ENCODE measurements at places on chromosomes 1 and 21.

DNA sequence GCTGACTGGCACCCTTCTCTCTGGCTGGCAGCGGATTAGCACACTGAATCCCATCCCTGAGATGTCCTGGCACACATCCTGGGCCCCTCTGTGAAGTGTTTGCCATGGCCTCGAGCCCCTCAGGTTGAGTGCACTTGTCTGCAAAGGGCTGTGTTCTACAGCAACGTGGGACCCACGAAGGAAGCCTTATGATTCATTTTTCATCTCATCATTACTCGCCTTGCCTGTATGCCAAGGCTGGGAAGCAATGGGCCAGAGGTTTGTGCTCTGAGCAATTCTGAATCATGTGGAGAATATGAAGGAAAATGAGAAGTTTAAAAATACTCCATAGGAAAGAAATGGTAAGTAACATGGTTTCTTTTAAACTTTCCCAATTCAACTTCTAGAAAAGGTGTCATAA, 124.8 kb upstream of the LMO4 start:
- no peak for DNase-seq

DNA sequence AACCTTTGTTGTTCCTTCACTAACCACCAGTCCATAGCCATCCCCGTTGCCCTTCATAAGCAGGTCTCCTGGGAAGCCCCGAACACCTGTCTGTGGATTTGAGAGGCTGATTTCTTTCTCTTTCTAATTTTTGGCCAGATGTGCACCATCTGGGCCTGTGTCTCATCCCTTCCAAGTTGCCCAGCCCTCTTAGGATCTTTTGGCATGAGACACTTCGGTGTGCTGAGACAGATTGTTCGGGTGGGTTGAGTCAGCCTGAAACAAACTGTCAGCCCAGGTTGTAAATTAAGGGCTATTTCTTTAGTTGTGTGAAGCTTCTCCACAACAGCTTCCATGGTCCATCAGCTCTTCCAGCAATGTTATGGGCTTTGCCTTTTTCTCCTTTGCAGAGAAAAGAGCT, 1.4 kb upstream of the DNAJC11 start:
- DNase-seq, result no peak

- no peak for DNase-seq
These were observed 625.2 kb downstream of the SMYD3 start for GRCh38 chr1:245881767-245882391.

DNA sequence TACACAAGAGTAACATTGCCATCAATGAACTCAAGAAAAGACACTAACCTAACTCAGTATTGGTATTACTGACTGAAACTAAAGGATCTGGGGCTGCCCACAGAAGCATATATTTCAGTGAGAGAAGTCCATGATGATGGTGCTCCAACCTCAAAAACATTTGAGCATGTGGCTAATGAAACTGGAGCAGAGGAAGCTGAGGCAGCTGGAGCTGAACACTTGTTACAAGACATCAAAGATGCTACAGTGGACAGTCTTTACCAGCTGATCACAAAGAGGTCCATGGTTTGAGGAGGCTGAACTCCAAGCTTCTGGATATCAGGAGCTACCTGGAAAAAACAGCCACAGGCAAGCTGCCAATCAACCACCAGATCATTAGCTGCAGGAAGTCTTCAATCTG, 42.2 kb upstream of the TTC39A start:
- DNase-seq, result no peak

- no peak for DNase-seq
These were observed 27.5 kb downstream of the HUNK start for GRCh38 chr21:31900121-31900895.

DNA sequence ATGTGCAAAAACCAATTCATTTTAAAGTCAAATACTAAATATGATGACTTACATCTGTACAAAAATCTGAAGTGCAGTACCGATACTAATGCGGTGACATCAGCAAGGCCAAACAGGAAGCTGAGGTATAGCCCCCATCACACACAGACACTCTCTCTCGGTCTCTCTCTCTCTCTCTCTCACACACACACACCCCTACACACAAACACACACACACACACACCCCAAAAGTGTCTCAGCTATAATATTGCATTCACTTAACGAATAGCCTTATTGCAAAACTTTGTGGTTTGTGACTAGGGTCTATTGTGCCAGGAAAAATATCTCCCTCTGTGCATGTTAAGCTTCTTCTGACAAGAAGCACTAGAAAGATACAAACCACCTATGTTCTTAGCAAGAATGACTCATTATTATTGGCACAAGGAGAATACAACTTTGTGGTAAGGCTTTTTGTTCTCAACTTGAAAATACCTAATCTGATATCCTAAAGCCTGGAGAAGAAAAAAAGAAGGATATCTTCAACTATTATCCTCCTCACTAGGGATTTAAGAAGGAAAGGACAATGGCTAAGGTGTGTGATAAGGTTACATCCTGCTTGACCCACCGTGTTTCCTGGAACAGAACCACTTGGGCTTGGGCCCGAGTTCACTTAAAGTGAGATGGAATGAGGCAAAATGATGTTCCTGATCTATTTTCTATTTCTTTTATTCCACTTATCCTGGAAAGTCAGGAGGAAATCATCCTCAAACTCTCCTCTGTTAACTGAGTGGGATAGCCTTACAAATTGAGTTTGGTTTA, 107.1 kb downstream of the NIBAN1 start:
- no peak for DNase-seq

- DNase-seq, result no peak
These were observed 87.4 kb upstream of the IGSF21 start for GRCh38 chr1:18020021-18020817.

DNA sequence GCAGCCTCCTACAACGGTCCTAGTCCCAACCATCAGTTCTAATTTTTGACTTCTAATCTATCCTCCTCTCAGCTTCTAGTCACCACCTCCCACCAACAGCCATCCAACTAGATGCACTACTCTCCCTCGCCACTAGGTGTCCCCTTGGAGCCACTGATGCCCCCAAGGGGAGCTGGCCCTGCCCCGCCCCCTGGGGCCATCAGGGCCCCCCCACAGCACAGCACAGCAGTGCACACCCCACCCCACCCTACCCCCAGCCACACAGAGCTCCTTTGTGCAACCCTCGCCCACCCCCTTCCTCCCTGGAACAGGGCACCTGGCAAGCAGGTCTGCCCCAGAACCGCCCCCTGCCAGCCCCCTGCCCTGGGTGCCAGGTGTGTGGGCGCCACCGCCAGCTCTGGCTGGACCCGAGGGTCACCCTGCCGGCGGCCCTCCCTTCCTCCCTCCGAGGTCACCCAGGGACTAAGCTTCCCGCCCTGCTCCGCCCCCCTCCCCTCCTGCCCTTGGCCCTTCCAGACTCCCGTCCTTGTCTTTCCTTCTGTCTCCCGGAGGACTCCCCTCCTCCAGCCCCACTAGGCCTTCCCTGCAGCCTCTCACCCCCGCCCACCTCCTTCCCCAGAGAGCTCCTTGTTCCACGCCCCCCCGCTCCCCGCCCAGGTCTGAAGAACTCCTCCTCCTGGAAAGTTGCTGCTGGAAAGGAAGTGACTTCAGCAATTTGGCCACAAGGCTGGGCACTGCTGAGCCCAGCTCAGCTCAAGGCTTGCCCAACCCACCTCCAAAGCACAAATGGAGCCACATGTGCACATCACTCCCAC, 47.0 kb downstream of the AHDC1 start:
- peak; percentile 91 for DNase-seq

DNA sequence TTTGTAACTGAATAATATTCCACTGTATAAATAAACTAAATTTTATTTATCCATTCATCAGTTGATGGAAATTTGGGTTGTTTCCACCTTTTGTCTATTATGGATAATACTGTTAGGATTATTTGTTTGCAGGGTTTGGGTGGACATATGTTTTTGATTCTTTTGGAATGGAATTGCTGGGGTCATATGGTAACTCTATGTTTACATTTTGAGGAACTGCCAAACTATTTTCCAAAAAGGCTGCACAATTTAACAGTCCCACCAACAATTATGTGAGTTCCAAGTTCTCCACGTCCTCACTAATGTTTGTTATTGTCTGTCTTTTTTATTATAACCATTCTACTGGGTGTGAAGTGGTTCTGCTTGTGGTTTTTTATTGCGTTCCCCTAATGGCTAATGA, 4.3 kb upstream of the SERBP1 start:
- no peak for DNase-seq

- DNase-seq, result no peak
These were observed 13.3 kb upstream of the GRIK1 start for GRCh38 chr21:29953072-29953471.

- no peak for DNase-seq
These were observed 202.9 kb upstream of the ADGRL2 start for GRCh38 chr1:81597720-81598426.

DNA sequence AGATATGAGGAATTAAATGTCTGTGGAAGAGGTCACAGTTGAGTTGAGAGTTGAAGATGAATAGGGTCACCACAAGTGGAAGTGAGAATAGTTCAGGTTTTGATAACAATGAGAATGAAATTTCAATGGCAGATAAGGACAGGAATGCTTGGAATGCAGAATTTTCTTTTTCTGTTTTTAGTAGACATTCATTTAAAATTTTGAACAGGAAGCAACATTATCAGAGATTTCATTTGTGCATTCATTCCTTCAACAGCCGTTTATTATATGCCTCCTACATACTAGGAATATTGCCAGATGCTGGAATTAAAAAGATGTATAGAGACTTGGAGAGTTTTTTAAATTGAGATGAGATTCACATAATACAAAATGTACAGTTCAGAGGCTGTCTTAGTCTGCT, 126.8 kb downstream of the ITSN1 start:
- no peak for DNase-seq
